ENCODE measurements at places on chromosomes 6 and 20.

DNA sequence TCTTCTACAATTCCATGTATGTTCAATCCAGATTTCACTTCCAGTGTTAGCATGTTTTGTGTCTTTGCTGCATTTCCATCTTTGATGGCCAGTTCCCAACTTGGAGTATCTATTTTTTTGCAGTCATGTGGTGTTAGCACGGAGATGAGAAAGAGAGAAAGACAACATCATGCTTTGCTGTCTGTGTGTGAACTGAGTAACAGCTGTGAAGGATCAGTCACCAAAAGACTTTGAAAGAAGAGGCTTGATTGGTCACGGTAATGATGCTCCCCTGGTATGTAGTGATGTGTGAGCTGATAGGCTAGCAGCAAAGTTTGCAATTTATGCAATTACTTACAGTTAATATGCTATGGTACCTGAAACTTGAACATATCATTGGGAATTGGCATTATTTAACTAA lies 731.3 kb upstream of the NRSN1 start:
- DNase-seq, result peak; percentile 11

DNA sequence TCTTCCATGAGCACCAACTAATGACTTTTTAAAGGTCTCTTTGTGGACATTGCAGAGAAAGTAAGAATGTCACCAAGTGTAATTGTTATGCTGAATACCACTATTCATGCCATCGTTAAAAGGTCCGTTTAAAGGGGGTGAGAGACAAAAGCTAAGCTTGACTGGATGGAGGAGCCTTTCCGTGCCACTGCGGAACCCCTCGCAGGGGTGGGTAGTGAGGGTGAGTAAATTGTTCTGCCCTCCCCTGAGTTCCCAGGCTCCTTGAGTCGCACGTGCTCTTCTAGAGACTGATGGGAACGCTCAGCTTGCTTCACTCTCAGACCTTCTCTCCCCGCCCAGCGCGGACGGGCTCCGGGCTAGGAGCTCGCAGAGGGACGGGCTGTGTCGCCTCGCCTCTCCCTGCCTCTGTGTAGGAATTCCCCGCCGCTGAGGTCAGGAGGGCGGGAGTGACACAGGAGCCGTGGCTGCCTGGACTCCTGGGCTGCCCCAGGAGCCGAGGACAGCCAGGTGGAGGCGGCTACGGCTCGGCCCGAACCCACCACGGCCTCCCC lies 314.8 kb upstream of the QKI start:
- no peak for DNase-seq

DNA sequence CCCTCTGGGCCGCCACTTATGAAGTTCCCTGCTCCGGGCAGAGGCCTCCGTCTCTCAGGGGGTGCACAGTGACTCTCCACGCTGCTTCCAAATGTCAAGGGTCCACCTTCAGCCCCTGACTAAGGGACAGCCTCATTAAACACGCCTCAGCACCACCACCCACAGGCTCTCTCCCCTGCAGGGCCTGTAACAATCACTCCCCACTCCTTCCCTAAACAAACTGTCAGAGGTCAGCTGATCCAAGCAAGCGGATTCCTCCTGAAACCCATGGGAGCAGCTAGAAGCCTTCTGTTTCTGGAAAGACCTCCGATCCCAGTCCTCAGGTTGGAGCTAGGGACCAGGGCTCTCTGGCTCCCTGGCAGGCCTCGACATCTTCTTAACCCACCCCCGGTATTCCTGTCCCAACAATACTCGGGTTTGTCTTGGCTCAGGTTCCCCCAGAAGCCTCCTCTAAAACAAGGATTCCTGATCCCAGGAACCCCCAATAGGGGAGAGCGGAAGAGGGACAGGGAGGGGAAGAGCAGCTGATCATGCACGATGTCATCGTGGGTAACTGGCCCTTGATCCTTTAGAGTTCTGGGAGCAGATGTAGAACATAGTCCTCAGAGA lies 181.0 kb downstream of the ZNF217 start:
- no peak for DNase-seq

- DNase-seq, result peak; percentile 86
Measured at GRCh38 chr20:8454137-8454712, 322.2 kb downstream of the PLCB1 start.

DNA sequence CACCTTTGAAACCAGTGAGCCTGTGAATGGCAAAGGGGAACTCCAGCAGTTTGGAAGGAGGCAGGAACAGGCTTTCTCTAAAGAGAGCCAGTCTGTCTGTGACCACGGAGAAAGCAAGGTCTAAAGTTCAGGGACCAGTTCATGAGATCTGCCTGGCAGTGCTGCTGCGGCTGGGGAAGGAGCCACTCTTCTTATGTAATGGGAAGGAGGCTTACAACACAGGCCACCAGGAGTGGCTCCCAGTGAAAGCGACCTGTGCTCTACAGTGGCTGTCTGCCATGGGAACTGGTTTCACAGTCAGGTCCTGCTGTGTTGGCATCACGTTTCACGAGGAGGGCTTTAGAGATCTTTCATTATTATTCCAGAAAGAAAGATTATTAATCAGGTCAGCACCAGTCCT lies 291.9 kb upstream of the PRDM1 start:
- DNase-seq, result no peak

- no peak for DNase-seq
Measured at GRCh38 chr6:116395647-116396046, 24.9 kb downstream of the DSE start.

GRCh38 chr6:82245376-82245775 lies 2.2 kb downstream of the IBTK start:
- no peak for DNase-seq

GRCh38 chr6:82131441-82131840 lies 116.1 kb downstream of the IBTK start:
- no peak for DNase-seq

GRCh38 chr6:38432479-38432878 lies 207.2 kb downstream of the BTBD9 start:
- peak; percentile 65 for DNase-seq

DNA sequence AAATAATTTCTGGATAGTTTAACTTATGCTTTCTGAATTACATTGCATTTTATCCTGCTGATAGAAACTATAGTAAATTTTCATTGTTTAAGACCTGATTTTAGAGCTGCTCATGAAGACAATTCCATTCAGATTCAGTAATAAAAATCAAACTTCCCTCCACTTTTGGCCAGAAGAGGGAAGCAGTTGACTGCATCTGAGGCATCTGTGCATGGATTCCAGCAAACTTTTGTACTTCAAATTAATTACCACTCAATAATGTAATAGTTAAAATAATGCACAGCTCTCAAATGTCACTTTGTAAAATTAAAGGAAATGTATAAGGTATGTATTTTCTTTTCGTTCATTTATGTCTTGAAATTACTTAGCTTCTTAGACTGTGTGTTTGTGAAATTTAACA lies 64.2 kb upstream of the SLC35B3 start:
- DNase-seq, result peak; percentile 72

DNA sequence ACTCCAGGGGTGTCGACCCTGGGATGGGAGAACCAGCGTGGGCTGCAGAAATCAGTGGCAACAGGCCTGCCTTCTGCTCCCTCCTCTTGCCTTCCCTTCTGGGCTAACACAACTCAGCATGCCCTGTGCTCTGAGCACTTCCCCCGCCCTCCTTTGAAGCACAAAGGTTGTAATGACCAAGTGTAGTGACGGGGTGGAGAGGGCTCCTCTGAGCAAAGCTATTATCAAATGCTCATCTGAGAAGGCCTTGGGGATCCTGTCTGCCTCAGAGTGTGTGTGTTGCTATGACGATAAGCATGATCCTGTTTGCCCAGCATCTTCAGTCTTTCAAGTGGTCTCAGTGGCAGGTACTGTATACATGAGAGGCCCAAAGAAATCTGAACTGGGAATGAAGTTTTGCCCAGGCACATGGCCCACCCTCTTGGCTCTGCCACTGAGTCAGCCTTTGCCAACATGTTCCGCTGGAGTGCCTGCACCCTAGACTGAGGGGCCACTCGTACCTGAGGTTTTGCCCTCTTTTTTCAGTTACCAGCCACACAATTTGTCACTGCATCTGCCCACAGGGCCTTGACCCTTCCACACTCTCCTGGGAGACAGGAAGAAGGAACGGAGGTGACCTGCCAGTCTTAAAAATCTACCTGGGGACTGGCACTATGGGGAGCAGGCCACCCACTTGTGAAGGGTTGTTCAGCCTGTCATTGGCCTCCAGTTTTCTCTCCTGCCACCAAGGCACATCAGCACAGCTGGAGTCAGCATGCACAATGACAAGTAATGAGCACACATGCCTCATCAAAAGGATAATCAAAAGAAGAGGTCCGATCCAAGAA lies 74.5 kb downstream of the GFOD1 start:
- DNase-seq, result no peak

DNA sequence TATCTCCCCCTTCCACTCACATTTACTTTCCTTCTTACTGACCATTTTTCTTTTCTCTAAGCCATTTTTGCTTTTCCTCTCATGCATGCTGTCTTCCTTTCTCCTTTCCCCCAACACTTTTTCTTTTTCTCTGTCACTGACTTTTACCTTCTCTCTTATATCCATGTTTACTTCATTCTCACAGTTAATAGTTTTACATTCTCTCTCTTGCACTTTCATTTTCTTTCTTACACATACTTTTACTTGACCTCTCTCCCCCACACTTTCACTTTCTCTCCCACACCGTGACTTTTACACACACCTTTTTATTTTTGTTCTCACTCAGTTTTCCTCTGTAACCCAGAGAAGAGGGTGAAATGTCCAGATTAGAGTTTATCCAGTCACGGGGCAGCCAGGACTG lies 636.3 kb downstream of the PTPRT start:
- DNase-seq, result no peak

GRCh38 chr6:33732817-33733708 lies 13.6 kb downstream of the IP6K3 start:
- no peak for DNase-seq

GRCh38 chr20:62769346-62770071 lies 26.8 kb upstream of the MRGBP start:
- no peak for DNase-seq

- no peak for DNase-seq
Measured at GRCh38 chr6:30879684-30880427, 4.5 kb upstream of the DDR1 start.
